NCI-H526 treated with DMSO at 0.1 percent for 48 hours (cell line): ENCODE measurements at places on chromosomes 4 and X.

GRCh38 chrX:34879886-34880285 is 62.7 kb upstream of the FAM47B start:
- DNase-seq: no peak

DNA sequence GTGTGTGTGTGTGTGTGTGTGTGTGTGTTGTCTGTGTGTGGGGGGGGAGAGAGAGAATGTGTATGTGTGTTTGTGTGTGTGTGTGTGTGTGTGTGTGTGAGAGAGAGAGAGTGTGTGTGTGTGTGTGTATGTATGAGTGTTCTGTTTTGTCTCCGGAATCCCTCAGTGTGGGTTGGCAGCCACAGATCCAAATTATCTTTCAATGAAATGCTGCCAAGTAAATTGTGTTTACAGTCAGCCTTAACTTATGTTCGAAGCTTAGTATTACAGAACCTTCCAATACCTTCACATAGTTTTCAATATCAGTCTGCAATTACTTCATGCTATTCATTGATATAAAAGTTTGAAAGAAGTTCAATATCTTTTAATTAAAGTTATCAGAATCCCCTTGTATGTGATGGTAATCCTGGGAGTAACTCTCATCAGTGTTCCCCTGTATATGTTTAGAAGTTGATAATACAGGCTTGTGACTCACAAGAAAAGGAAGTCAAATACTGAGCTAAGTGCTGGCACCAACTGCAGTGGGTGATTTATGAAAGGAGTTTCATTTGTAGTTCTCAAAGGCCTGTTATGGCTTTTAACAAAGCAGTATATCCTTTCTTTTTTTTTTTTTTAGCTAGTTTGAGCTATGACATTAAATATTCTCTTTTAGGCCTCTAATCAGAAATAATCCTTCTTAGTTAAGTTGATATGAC is 51.6 kb upstream of the HTR2C start:
- DNase-seq: no peak

DNA sequence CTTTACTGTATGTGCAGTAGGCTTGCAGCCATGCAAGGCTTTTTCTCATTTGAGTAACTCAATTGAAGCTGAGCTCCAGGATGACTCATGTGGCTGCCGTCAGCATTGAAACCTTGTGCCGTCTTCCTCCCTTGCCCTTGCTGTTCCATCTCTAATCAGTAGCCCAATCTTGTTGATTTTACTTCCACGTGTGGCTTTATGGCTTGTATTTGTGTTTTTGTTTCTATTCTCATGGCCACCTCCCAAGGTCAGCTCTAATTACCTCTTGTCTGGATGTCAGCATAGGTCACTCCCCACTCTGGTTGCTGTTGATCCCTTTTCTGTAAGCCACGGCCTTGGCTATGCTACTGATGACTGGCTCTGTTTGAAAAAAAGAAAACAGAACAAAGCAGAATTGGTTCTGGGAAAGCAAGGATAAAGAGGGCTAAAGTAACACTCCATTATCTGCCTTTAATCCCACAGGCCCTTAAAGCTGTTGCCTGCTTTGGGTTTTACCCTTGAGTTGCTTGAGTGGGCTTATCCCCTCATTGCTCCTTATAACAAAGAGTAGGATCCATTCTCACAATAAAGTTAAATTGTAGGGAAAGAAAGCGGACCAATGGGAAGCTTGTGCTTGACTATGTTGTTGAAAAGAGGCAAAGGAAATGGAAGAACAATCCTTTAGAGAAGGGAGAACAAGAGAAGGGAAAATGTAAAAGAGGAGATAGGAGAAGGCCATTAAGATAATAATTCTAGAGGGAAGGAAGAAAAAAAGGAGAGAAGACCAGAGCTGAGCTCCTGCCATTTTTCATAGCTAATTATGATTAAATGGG is 173.9 kb upstream of the PGRMC2 start:
- no peak for DNase-seq

- DNase-seq: no peak
Measured at GRCh38 chrX:53239474-53239873, 14.5 kb upstream of the KDM5C start.

DNA sequence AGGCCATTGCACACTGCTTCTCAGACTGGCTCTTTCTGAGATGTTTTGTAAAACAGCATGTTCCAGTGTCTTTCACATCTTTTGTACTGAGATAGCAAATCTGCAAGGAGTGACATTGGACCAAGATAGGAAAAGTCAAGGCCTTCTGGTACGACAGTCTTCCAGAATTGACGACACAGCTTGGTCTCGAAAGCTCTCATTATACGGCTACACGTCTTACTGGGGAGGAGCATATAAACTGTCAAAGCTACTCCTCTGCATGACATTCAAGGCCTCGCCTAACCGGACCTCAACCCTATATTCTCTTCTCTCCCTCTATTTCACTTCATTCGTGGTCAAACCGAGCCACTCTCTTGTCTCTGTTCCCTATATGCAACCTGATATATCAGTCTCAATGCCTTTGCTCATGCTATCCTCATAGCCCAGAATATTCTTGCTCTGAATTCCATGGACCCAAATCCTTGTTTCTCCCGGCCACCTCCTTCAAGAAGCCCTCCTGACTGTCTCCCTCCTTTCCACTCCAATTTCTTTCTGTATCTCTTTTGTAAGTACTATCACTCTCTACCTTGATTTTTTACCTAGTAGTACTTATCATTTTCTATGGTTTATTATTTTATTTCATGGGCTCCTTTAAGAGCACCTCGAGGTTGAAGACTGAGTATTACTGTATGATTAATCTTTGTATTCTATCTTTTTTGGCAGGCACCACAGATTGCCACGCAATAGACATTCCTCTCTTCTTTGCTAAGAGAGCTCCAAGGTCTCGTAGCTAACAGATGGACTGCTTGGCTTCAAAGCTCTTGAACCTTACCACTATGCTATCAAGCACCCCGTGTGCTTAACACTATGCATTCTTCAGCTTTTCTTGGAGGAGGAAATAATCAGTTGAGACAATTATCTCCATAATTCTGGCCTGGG is 35.1 kb downstream of the RBM47 start:
- DNase-seq: no peak

DNA sequence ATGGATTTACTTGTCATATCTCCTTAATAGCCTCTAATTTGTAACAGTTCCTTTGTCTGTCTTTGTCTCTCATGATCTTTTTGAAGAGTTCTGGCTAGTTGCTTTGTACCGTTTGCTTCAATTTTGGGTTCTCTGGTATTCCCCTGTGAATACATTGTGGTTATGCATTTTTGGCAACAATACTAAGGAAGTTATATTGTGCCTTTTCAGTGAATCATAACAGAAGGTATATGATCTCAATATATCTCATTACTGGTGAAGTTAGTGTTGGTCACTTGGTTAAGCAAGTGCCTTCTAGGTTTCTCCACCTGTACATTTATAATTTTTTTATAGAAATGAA is 48.6 kb downstream of the DCLK2 start:
- no peak for DNase-seq

DNA sequence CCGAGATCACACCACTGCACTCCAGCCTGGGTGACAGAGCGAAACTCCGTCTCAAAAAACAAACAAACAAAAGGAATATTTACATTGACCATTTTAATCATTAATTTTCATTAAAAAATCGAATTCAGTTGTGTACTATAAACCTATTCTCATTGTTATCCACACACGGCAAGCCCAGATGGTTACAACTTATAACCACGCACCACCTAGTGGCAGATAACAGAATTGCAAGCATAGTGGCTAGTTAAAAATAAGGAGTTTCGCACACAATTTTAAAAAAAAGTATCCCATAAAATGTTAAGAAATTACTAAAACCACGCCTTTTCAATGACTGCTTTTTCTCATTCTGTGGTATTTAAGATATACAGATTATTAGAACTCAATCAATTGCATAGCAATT is 25.4 kb downstream of the MBNL3 start:
- no peak for DNase-seq

DNA sequence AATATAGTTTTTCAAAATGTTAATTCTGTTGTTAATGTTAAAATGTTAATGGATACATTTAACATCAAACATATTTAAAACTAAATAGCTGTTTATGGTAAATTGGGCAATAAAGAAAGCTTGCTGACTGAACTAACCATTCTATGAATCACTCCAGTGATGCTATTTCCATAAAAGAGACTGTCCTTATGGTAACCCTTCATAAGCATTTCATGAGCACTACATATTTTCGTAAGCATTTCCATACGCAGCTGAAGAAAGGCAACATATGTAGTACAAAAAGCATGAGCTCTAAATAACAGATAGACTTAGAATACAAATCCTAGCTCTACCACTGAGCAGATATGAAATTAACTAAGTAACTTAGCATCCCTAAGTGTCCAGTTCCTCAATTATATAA is 188.9 kb downstream of the COL25A1 start:
- DNase-seq: no peak

- no peak for DNase-seq
Measured at GRCh38 chrX:23524467-23524866, 142.8 kb upstream of the PRDX4 start.

DNA sequence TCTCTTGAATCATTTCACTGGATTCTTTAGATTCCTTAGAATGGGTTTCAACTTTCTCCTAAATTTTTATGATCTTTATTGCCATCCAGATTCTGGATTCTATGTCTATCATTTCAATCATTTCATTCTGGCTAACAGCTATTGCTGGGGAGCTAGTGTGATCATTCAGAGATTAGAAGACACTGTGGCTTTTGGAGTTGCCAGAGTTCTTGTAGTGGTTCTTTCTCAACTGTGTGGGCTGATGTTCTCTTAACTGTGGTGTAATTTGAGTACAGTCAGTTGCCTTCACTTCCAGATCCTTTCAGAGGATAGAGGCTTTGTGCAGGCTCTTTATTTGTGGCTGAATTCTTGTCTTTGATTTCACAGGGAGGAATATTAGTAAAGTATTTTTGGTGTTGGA is 12.1 kb upstream of the CSN2 start:
- DNase-seq: no peak

GRCh38 chr4:39732728-39733127 is 34.8 kb downstream of the UBE2K start:
- no peak for DNase-seq

- no peak for DNase-seq
Measured at GRCh38 chrX:39952989-39953388, 144.8 kb downstream of the BCOR start.

DNA sequence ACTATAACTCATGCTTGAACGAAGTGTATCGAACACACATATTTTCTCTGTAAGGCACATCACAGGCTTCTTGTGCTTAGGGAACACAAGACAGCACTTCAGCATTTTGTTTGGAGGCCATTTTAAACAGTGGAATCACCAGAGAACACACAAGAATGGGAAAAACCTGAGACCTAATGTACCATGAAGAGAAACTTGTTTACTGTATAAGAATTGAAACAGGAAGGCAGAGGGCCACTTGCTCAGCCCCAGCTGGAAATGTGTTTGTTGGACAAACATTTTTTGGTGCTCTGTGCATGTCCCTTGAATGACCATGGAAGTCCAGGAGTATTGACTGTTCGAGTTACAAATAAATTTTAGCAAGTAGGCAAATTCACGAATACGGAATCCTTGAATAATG is 47.5 kb downstream of the RAPGEF2 start:
- DNase-seq: no peak

GRCh38 chrX:134760650-134761049 is 102.4 kb upstream of the PLAC1 start:
- no peak for DNase-seq

- no peak for DNase-seq
Measured at GRCh38 chrX:150573106-150573505, 4.7 kb downstream of the MTM1 start.

DNA sequence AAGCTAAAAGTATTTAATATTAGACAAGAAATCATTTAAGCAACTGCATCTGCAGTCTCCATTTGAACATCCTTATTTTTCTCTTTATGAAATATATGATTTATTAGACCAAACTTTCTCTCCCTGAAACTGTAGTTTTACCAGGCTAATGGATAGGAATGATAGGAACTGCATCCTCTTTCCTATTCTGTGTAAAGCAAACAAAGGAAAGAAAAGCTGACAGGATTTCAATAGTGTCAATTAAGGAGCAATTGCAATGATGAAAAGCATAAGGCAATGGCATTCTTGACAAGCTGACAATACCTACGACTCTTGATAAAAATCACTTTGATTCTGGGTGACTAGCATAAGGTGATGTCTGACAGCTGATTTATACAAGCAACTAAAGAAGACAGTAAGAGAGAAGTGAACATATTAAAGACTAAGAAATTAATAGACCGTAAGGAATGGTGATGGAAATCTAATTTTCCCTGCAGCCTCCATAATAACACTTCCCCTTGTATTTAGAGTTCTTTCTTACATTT is 502.5 kb downstream of the TECRL start:
- DNase-seq: no peak

- DNase-seq: no peak
Measured at GRCh38 chrX:105696870-105697269, 125.5 kb upstream of the NRK start.

DNA sequence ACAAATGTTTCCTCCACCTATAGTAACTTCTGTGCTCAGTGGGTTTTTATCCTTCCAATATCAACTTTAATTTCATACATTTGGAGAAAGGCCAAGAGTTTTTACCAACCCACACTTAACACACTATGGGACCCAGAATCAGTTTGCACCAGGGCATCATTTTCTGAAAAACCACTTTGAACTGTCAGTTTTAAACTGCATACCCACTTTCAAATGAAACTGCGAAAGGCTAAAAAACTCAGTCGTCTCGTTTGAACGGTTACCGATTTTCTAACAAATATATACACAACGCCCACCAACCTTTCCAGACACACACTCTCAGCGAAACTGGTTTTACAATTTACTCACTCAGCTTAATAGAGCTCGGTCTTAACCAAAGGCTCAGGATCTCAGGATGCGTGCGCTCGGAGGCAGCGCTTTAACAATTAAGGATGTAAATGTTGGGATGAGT is 376 bp downstream of the ABCG2 start:
- no peak for DNase-seq

DNA sequence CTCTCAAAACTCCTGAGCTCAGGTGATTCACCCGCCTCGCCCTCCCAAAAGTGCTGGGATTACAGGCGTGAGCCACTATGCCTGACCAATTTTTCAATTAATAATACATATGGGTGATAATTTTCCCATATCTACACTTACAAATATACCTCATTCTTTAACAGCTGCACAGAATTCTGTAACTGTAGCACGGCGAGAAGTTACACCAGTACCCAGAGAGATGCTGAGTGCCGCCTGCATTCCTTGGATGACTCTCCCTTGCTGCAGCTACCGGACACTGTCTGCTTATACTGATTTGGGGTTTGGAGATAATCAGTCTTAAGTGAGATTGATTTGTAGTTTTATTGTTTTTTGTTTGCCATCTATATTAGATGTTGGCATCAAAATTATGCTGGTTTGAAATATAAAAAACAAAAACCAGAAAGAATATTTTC is 5.8 kb downstream of the TIFA start:
- no peak for DNase-seq

GRCh38 chr4:150078041-150078578 is at the start of gene DCLK2:
Gene DCLK2, plus strand, starts transcription at chr4:150078445. Its CDS starts 583 bp downstream, at chr4:150079028.
- peak; percentile 66 for DNase-seq

GRCh38 chr4:76867880-76868655 is 29.9 kb downstream of the SOWAHB start:
- DNase-seq: no peak
